ENCODE measurements at places on chromosomes 5 and 9.

DNA sequence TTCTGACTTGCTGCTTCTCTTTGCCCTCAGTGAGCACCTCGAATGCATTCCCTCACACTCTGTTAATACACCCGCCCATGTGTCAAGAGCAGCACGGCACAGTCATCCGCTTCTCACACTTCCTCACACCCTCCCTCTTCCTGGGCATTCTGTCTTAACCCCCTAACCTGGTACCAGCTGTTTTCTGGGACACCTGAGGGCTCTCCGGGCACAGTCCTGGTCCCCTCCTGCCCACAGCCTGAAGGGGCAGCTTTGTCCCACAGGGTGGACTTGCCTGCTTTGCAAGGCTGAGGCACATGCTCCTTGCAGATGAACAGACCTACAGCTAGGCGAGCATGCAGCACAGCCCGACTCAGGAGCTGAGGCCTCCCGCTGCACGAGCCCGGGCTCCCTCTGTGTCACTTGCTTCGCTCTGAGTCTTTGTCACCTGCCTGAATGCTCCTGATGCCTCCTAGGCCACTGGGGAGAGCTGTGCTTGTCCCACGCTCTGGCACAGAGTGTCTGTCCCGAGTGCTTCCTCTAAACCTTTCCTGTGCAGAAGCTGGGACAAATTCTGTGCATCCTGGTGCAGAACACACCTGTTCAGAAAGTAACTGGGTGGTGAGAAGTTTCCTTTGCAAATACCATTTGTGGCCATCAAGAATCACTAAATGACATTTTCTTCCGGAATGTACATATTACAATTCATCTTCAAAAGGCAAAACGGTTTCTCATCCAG lies 47.8 kb downstream of the AHRR start:
- peak; percentile 25 for DNase-seq

GRCh38 chr5:156191547-156191946 lies 135.4 kb upstream of the SGCD start:
- DNase-seq, result no peak

GRCh38 chr9:118928722-118929121 lies 440.5 kb downstream of the BRINP1 start:
- no peak for DNase-seq

GRCh38 chr5:171520300-171521174 lies 101.1 kb downstream of the FGF18 start:
- DNase-seq, result peak; percentile 56

- no peak for DNase-seq
Observed at GRCh38 chr5:63025679-63026078, 447.1 kb downstream of the LRRC70 start.

- DNase-seq, result no peak
Observed at GRCh38 chr5:44454002-44454401, 64.8 kb upstream of the FGF10 start.

DNA sequence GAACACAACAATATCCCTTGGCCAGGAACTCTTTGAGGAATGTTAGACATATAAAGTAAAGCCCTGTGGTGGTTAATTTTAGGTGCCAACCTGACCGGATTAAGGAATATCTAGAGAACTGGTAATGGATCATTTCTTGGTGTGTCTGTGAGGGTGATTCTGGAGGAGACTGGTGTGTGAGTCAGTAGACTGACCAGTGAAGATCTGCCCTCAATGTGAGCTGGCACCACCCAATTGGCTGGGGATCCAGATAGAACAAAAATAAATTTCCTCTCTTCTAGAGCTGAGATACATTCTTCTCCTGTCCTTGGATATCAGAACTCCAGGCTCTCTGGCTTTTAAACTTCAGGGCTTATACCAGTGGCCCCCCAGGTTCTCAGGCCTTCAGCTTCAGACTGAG lies 56.2 kb upstream of the TNPO1 start:
- DNase-seq, result peak; percentile 2

DNA sequence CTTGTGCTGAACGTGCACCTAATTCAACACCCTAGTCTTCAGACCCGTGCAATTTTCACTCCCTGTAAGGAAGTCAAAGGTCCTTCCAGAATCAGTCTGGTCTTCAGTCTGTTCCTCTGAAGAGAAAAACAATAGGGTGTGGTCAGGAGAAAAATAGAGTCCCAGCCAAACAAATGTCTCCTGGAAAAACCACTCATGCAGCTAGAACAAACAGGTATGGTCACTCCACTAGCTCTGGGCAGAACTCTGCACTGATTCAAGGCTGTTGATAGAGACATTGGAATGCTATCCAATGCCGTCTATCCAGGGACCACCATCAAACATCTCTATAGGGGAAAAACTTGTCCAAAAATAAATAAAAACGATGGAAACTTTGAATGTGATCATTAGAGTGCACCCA lies 81.8 kb upstream of the MAP3K1 start:
- DNase-seq, result no peak
